Cardiac septum (tissue), 1 donor: ENCODE measurements at places on chromosomes 13 and 19. TPM values are rescaled to one million over a fixed set of nuclear protein-coding genes. Genes with fewer than 3 reads are reported as not detected.

ADGRE2 gene
- total RNA-seq: 2.5 TPM

SPRED3 gene
- 2.2 TPM for total RNA-seq

PCDH9 gene
- 17.1 TPM for total RNA-seq

TEAD2 gene
- 39.9 TPM for total RNA-seq

CTXN1 gene
- 0.24 TPM for total RNA-seq
